ENCODE measurements at places on chromosomes 3 and 15. TPM values are rescaled to one million over a fixed set of nuclear protein-coding genes. Genes with fewer than 3 reads are reported as not detected.
A peak's percentile ranks its signal among the peaks of the same experiment; 100 is the strongest.

DNA sequence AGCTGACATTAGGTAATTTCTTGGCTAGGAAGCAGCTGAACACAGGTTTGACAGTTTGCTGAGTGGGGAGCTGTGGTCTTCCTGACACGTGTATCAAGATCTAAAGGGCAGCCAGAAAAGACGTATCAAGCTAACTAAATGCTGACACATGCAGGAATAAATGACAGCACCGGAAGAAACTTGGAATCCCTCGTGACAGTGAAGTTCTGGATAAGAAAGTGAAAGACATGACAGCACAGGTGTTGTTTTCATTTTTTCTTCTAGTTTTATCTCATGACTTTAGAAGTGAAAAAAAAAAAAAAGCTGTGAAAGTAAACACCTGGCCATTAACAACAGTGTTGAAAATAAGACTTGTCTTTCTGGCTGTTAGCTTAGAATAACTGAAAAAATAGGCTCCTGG is 48.7 kb downstream of the FGF7 start:
- H3K27me3 ChIP-seq: no peaks in the 10 kb centered on the region
- no peak overlapping the region for H3K27ac ChIP-seq
- H3K36me3 ChIP-seq: no peaks in the 10 kb centered on the region
- H3K4me1 ChIP-seq: no peaks in the 10 kb centered on the region

Gene HESX1
- not detected for polyA plus RNA-seq

DNA sequence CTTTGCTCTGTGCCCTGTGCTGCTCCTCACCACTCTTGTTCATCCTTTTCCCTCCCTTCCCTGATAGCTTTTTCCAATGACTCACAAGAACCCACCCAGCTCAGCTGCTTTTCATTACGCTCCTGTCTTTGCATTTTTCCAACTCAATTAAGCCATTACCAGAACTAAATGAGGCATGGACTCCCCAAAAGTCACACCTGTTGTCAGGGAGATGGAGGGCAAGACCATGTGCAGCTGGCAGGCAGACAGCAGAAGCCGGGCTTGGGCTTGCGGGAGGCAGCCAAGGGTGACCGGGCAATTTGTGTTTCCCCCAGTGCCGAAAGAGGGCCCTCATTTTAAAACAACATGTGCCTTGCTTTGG is 64.3 kb downstream of the CASR start:
- DNase-seq: no peak
- H3K4me3 ChIP-seq: no peak overlapping the region
- H3K36me3 ChIP-seq: no peaks in the 10 kb centered on the region
- H3K27ac ChIP-seq: no peak overlapping the region

GRCh38 chr15:74547616-74548015 is 6.6 kb downstream of the ARID3B start:
- no peaks in the 10 kb centered on the region for H3K36me3 ChIP-seq
- no peak overlapping the region for H3K27ac ChIP-seq
- no peak overlapping the region for H3K4me3 ChIP-seq
- no peak for DNase-seq
- H3K4me1 ChIP-seq: peaks cover 4% of the 10 kb centered on the region
- H3K27me3 ChIP-seq: no peaks in the 10 kb centered on the region

DNA sequence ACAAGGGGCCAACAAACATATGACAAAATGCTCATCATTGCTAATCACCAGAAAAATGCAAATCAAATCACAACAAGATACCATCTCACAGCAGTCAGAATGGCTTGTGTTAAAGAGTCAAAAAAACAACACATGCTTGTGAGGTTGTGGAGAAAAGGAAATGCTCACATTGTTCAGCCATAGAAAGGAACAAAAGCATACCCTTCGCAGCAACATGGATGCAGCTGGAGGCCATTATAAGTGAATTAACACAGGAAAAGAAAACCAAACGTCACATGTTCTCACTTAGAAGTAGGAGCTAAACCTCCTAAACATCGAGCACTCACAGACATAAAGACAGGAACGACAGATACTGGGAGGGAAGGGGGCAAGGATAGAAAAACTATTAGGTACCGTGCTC is 678.4 kb upstream of the GRM7 start:
- no peak for DNase-seq
- H3K36me3 ChIP-seq: no peaks in the 10 kb centered on the region
- no peak overlapping the region for H3K27ac ChIP-seq
- no peaks in the 10 kb centered on the region for H3K4me1 ChIP-seq
- no peaks in the 10 kb centered on the region for H3K27me3 ChIP-seq

DNA sequence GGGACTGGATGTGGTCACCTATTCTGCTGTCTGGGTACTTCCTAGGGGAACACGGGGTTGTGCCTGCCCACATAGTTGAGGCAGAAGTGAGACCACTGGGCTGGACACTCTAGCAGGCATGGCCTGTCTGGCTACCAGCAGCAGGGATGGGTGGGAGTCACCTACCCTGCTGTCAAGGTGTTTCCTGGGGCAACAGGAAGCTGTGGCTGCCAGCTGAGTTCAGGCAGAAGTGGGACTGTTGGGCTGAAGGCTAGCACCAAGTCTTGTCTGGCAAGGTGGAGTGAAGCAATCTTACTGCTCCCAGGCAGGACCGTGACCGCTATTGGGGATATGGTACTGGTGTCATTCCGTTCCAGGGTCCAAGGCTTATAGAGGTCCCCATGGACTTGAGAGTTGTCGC is 20.3 kb upstream of the ZDHHC23 start:
- H3K36me3 ChIP-seq: peaks cover 3% of the 10 kb centered on the region
- no peak overlapping the region for H3K27ac ChIP-seq
- no peaks in the 10 kb centered on the region for H3K27me3 ChIP-seq
- no peak overlapping the region for H3K4me3 ChIP-seq

Gene CDV3
- polyA plus RNA-seq: 114 TPM

Gene SLC6A20
- 38.4 TPM for polyA plus RNA-seq

GRCh38 chr3:142098964-142099363 is 50.4 kb downstream of the TFDP2 start:
- no peak overlapping the region for H3K4me3 ChIP-seq
- no peaks in the 10 kb centered on the region for H3K4me1 ChIP-seq
- H3K27ac ChIP-seq: no peak overlapping the region
- DNase-seq: peak; percentile 29
- H3K27me3 ChIP-seq: no peaks in the 10 kb centered on the region
- H3K36me3 ChIP-seq: no peaks in the 10 kb centered on the region

Gene SLC9C1
- polyA plus RNA-seq: 0.06 TPM

- no peaks in the 10 kb centered on the region for H3K4me1 ChIP-seq
- no peak for DNase-seq
- H3K27ac ChIP-seq: no peak overlapping the region
- no peaks in the 10 kb centered on the region for H3K27me3 ChIP-seq
These were observed 53.5 kb upstream of the DCBLD2 start for GRCh38 chr3:98954791-98955604.

Gene TMEM45A
- polyA plus RNA-seq: 7.5 TPM

GRCh38 chr3:178231645-178232044 is 304.6 kb upstream of the KCNMB2 start:
- H3K4me1 ChIP-seq: no peaks in the 10 kb centered on the region
- H3K27ac ChIP-seq: no peak overlapping the region
- no peaks in the 10 kb centered on the region for H3K27me3 ChIP-seq
